Ascending aorta (tissue), 2 donors: ENCODE measurements at places on chromosomes 12 and 14. TPM values are rescaled to one million over a fixed set of nuclear protein-coding genes. Genes with fewer than 3 reads are reported as not detected.

The ATP2B1 gene
- 5.1 TPM for total RNA-seq

- no peak for DNase-seq
Measured at GRCh38 chr12:53493610-53494391, 5.5 kb downstream of the MAP3K12 start.

- DNase-seq = no peak
Measured at GRCh38 chr12:46197883-46198282, 71.0 kb downstream of the SLC38A1 start.

The C12orf54 gene
- total RNA-seq = not detected

The A2ML1 gene
- total RNA-seq = not detected

The ASCL1 gene
- not detected for total RNA-seq

DNA sequence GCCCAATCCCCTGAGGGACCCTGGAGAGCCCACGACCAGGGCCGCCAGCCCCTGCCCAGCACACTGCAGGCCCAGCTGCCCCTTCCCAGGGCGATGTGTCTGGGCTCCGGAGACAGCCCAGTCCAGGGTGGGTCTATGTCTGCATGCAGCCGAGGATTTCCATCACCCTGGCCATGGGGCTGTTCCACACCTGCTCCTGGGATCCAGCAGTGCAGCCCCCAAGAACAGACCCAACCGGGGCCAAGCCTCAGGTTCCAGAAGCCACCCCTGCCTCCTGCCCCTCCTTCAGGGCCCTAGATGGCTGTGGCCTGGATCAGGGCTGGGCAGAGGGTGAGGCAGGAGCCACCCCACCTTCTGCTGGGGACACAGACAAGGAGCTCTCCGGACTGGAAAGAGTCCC lies 11.5 kb downstream of the C14orf180 start:
- no peak for DNase-seq

The SIX6 gene
- not detected for total RNA-seq

- no peak for DNase-seq
Measured at GRCh38 chr12:122022393-122023338, 982 bp downstream of the BCL7A start.

DNA sequence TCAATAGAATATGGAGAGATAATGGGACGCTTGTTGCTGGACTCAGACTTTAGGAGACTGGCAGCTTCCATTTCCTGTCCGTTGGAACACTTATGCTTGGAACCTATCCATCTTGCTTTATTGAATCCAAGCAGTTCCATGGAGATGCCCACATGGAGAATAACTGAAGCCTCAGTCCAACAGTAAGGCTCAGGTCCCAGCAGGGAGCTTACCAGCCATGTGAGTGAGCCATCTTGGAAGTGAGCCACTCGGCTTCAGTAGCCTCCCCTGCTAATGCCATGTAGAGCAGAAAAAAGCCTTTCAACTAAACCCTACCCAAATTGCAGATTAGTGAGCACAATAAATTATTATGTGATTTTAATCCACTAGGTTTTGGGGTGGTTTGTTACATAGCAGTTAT lies 538.8 kb upstream of the STXBP6 start:
- DNase-seq = no peak

- no peak for DNase-seq
Measured at GRCh38 chr12:56336361-56337167, 2.1 kb upstream of the IL23A start.

GRCh38 chr12:14771651-14772137 lies 31.6 kb downstream of the WBP11 start:
- DNase-seq = no peak

The ATL1 gene
- total RNA-seq = 1.2 TPM

The DEGS2 gene
- 1.6 TPM for total RNA-seq

DNA sequence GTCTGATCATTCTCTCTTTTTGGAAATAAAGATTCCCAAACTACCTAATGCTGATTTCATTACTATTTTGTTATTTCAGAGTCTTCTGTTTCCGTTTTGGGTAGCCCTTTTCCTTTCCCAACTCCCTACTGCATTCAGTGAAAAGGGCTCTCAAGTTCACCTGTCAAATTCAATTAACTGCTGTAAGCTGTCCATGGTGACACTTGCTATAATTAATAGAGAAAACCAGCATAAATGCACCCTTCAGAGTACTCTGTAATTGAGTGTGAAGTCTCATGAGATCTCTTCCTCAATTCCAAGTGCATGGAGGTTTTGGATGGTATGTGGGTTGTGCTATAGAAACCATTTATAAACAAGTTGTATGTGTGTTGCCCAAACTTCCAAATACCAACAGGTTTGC lies 187.2 kb downstream of the RPL10L start:
- DNase-seq = no peak

The PUS7L gene
- total RNA-seq = 2.4 TPM

GRCh38 chr12:116087962-116088361 lies 189.5 kb downstream of the MED13L start:
- no peak for DNase-seq

- DNase-seq = no peak
Measured at GRCh38 chr12:15649347-15649746, 139.8 kb downstream of the EPS8 start.

The MBIP gene
- total RNA-seq = 2.2 TPM

The ZNF891 gene
- total RNA-seq = 2.0 TPM

DNA sequence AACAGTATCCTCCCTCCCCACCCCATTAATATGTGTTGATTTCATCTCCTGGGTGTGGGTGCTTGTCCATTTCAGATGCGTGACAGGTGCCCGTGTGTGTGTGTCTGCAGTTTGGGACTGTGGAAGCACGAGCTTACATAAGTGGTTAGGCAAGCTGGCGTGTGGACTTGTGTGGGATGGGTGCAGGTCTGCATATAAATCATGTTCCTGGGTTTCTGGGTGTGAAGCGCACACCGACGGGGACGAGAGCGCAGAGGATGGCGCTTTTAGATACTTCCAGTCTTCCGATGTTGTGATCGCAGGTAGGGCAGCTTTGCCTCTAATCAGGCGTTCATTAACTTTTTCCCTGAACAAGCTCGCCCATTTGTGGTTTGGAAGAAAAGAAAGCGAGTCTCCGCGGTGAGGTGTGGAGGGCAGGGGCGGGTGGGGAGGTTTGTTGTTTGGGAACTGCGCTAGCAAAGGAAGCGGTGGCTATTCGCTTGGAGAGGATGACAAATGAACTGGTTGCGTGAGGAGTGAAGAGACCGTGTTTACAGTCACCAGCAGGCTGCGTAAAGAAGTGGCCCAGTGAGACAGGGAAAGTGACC lies 865 bp downstream of the RGS6 start:
- DNase-seq = no peak

- no peak for DNase-seq
Measured at GRCh38 chr12:66819587-66819986, 140.7 kb upstream of the GRIP1 start.

The MYF5 gene
- total RNA-seq = not detected

The TESPA1 gene
- not detected for total RNA-seq

The RFX4 gene
- not detected for total RNA-seq

The EML1 gene
- 28.3 TPM for total RNA-seq

The RPGRIP1 gene
- total RNA-seq = not detected

The RNF212B gene
- total RNA-seq = not detected

GRCh38 chr12:13038491-13039161 lies 5.6 kb upstream of the FAM234B start:
- no peak for DNase-seq

GRCh38 chr14:80055226-80055625 lies 156.1 kb downstream of the DIO2 start:
- no peak for DNase-seq

The CD4 gene
- 2.6 TPM for total RNA-seq

- DNase-seq = no peak
Measured at GRCh38 chr12:80830533-80831088, 107.1 kb downstream of the LIN7A start.

The KRT6C gene
- total RNA-seq = not detected

The SERPINA9 gene
- not detected for total RNA-seq

DNA sequence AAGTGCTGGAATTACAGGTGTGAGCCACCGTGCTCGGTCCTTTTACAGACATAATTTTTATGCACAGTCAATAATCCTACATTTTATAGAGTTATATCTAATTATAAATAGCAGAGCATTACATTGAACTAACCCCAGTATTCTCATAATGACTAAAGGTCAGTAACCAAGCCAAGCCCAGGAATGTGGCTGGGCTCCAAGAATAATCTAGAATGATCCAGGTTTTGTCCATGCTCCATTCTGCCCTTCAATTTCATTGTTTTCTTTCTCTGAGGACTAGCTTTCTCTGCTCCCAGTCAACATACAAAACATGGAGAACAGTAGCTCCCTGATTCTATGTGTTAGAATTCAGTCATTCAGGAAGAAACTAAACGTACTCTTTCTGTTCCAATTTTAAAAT lies 92.1 kb upstream of the KRR1 start:
- no peak for DNase-seq

The PPP4R4 gene
- not detected for total RNA-seq

The SDSL gene
- total RNA-seq = 11.0 TPM

GRCh38 chr12:53806721-53807120 lies 54.9 kb upstream of the CISTR start:
- no peak for DNase-seq

The HPD gene
- total RNA-seq = 0.96 TPM

GRCh38 chr12:3496957-3497356 lies 6.0 kb downstream of the PRMT8 start:
- no peak for DNase-seq

The RTN1 gene
- total RNA-seq = 52.3 TPM

DNA sequence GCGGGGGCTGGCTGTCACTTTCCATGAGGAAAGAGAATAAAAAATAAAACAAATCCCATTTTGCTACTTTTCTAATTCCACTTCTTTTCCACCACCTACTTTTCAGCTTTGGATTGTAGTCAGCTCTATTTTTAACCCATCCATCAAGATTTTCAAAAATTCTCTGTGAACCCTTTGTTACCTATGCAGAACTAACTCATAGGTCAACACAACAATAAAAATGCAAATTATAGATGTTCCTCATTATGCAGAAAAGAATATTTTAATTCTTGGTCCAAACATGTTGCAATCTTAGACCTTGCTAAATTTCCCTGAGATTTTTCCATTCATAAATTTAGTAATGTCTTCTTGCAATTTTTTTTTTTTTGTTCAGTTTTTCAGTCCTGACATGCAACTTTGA lies 454.5 kb downstream of the ADAMTS20 start:
- no peak for DNase-seq

DNA sequence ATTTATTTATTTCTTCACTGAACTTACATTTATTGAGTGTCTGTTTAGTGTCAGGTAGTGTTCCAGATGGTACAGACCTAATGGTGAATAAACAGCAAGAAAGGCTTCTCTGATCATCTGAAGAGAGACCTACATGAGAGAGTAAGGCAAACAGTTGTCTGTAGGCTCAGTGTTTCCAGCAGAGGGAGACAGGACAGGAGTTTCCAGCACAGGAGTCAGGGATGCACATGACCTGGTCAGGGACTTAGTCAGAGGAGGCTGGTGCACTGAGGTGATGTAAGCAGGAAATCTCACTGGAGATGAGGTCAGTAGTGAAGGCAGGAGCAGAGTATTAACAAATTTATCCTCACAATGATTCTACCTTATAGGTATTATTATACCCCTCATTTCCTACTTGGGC lies 233.2 kb downstream of the MDGA2 start:
- DNase-seq = no peak

GRCh38 chr14:34502545-34503225 lies 36.8 kb downstream of the EAPP start:
- DNase-seq = no peak

DNA sequence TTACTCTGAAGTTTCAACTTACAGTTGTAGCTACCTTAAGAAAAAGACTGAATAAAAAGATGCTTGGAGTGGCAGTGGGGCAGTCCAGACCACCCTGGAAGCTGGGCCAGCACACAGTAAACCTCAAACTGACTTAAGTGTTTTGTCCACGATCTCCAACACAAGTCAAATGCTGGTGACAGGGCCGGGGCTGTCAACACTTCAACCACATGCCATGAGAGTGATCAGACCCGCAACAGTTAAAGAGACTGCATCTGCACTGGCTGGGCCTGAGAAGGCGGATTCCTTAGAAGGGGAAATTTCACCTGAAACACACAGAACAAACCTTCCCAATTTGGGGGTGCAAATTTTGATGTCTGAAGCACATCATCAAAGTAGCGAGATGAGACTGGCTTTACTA lies 223.5 kb upstream of the CAND1 start:
- DNase-seq = no peak

DNA sequence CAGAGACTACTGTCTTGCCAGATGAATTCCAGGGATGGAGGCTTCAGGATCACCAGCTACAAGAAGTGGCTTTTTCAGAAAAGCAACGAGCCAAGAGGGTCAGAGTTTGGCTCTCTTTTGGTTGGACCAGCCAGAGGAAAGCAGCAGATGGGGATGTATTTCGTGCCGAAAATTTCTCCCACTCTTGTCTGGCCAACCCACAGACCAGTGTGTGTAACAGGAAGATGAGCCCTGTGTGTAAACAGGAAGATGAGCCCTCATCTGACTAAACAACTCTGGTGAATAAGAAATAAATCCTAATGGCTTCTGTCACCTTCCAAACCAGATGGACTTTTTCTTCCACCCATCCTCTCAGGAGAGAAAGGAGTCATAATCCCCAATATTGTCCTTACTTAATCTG lies 13.1 kb downstream of the GPR68 start:
- no peak for DNase-seq

- DNase-seq = no peak
Measured at GRCh38 chr12:72522411-72522810, 250.2 kb downstream of the TRHDE start.

The B3GNT4 gene
- total RNA-seq = not detected

The RDH5 gene
- 3.6 TPM for total RNA-seq

DNA sequence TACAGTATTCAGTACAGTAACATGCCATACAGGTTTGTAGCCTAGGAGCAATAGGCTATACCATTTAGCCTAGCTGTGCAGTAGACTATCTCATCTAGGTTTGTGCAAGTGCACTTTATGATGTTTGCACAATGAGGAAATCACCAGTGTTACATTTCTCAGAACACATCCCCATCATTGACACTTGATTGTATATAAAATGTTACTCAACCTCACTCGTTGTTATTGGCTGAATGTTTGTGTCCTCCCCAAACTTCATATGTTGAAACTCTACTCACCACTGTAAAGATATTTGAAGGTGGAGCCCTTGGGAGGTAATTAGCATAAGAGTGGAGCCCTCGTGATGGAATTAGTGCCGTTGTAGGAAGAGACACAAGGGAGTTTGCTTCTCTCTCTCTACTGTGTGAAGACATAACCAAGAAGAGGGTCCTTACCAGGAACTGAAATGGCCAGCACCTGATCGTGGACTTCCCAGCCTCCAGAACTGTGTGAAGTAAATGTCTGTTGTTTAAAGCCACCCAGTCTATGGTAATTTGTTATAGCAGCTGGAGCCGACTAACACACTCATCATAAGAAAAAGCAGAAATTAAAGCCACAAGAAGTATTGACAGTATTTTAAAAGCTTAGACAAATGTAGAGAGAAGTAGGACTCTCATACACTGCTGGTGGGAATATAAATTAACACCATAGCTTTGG lies 3.2 kb upstream of the MED13L start:
- DNase-seq = no peak

The ADCY6 gene
- total RNA-seq = 65.0 TPM

DNA sequence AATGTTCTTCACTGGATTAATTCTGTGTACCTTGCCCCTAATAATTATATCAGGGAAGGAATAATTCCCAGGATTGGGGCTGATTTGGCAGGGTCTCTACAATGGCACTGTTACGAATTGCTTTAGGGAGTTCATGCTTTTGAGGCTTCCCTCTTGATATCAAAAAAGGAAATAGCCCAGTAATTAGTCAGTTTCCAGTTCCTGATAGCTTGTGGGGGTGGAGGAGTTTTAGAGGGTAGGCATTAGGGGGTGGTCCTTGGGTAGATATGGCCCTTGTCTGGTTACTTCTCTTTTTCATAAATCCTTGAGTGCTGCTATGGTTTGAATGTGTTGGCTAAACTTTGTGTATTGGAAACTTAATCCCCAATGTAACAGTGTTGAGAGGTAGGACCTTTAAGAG lies 6.1 kb upstream of the SRSF5 start:
- DNase-seq = no peak
